ENCODE measurements at places on chromosomes 2 and 18. TPM values are rescaled to one million over a fixed set of nuclear protein-coding genes. Genes with fewer than 3 reads are reported as not detected.

- DNase-seq = peak; percentile 94
Observed at GRCh38 chr2:187390891-187391290, 57.2 kb downstream of the CALCRL start.

GRCh38 chr2:160401895-160402294 is 91.7 kb downstream of the RBMS1 start:
- DNase-seq = no peak

DNA sequence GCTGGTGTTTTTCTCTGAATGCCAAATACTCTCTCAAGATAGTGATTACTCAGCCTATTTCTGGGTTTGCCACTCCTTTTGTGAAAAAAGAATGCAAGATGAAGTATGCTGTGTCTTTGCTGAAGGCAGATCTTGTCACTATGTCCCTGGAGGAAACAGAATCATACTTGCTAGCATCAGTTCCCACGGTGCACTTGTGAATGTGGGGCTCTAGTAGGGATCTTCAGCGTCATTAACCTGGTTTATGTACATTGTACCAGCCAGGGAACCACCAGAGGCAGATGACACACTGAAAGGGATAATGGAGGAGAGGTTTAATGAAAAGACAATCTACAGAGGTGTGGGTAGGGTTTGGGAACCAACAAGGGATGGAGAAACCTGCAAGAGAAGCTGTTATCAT is 131.0 kb upstream of the CXCR4 start:
- no peak for DNase-seq

DNA sequence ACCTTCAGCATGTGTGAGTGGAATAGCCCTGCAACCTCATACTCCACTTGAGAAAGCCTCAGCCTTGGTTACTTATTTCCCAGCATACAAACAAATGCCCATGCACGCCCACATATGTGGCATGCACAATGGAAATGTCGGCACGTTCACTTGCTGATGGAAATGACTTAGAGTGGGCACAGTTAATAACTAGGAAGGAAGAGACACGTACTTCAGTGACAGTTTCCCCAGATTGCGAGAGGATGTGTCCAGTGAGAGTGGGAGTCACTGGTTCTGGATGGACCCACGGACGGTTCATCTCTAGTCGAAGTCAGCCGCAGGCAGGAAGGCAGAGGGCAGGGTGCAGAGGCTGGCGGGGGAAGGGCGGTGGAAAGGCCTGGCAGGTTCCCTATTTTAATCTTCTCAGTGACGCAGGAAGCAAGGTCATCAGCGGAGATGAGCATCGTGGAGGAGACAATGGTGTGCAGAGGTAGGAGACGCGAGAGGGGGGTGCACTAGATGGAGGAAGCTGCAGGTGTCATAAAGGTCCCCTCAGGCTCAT is 350.7 kb upstream of the MYT1L start:
- DNase-seq = peak; percentile 45

GRCh38 chr2:182655750-182656149 is 60.3 kb upstream of the DNAJC10 start:
- no peak for DNase-seq

The PCARE gene
- total RNA-seq = not detected

GRCh38 chr2:205283736-205284270 is 398.5 kb upstream of the NRP2 start:
- DNase-seq = no peak

The APCDD1 gene
- under 0.01 TPM for total RNA-seq

The RGPD4 gene
- under 0.01 TPM for total RNA-seq

The ALPP gene
- total RNA-seq = not detected

DNA sequence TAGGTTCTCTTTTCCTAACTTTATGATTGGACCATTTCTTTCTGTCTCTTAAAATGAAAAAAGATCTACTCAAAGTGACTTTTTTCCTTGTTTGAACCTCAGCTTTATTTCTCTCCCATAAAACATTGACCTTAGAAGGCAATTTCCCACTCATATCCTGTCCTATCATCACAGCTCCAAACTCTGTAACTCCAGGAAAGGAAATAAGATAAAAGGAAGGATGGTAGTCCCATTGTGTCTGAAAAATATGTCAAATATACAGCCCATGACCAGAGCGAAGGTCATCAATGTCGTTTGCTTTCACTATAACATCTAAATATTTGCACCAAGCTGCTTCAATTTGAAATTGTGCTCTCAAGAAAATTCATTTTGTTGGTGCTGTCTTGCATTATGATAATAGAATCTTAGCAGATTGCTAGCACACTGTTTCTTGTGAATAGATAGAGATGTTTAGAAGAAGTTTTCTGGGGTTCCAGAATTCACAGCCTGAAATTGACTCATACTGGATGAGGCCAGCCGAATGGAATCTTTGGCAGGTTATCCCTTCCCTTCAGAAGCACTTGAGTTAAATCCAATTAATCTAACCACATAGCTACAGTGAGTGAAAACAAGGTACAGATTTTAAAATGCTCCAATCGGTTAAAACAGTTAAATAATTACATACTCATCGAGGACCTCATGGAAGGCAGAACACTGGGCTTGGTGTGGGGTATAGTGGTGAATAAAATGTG is 95.1 kb downstream of the CRIM1 start:
- peak; percentile 93 for DNase-seq

GRCh38 chr2:128644718-128645256 is 326.1 kb upstream of the HS6ST1 start:
- no peak for DNase-seq

- DNase-seq = no peak
Observed at GRCh38 chr18:9928646-9929259, 14.9 kb downstream of the VAPA start.
